ENCODE measurements at places on chromosomes 7 and 10.

GRCh38 chr10:69918036-69918435 lies 116.3 kb downstream of the COL13A1 start:
- H3K4me1 ChIP-seq, result no peaks in the 10 kb centered on the region
- DNase-seq, result no peak
- no peaks in the 10 kb centered on the region for H3K36me3 ChIP-seq
- H3K27ac ChIP-seq, result no peak overlapping the region
- H3K27me3 ChIP-seq, result no peaks in the 10 kb centered on the region

GRCh38 chr7:5082806-5083205 lies 37.1 kb downstream of the RBAK start:
- no peaks in the 10 kb centered on the region for H3K36me3 ChIP-seq
- DNase-seq, result no peak
- H3K27me3 ChIP-seq, result no peaks in the 10 kb centered on the region
- H3K4me3 ChIP-seq, result no peak overlapping the region
- H3K27ac ChIP-seq, result no peak overlapping the region

GRCh38 chr7:25244254-25245033 lies 16.2 kb upstream of the NPVF start:
- DNase-seq, result no peak
- no peaks in the 10 kb centered on the region for H3K4me1 ChIP-seq
- H3K27me3 ChIP-seq, result no peaks in the 10 kb centered on the region
- no peak overlapping the region for H3K4me3 ChIP-seq
- H3K36me3 ChIP-seq, result no peaks in the 10 kb centered on the region

DNA sequence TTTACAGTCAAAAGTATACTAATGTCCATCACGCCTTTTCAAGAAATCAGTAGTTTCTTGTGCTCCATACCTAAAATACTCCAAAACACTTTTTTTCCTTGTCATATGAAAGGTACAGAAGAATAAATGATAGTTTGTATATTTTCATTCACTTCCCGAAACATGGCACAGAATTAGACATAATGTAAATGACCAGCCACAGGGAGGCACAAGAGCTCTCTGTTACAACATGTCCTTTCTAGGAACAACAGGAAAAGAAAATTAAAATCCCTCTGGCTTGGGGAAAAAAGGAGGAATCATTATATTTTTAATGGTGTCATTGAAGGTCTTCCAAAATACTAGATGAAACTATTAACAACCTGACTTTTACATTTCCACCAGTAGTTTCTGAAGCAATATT lies 331.2 kb downstream of the ACTR3B start:
- H3K36me3 ChIP-seq, result no peaks in the 10 kb centered on the region
- H3K4me1 ChIP-seq, result no peaks in the 10 kb centered on the region
- no peaks in the 10 kb centered on the region for H3K27me3 ChIP-seq
- no peak for DNase-seq

DNA sequence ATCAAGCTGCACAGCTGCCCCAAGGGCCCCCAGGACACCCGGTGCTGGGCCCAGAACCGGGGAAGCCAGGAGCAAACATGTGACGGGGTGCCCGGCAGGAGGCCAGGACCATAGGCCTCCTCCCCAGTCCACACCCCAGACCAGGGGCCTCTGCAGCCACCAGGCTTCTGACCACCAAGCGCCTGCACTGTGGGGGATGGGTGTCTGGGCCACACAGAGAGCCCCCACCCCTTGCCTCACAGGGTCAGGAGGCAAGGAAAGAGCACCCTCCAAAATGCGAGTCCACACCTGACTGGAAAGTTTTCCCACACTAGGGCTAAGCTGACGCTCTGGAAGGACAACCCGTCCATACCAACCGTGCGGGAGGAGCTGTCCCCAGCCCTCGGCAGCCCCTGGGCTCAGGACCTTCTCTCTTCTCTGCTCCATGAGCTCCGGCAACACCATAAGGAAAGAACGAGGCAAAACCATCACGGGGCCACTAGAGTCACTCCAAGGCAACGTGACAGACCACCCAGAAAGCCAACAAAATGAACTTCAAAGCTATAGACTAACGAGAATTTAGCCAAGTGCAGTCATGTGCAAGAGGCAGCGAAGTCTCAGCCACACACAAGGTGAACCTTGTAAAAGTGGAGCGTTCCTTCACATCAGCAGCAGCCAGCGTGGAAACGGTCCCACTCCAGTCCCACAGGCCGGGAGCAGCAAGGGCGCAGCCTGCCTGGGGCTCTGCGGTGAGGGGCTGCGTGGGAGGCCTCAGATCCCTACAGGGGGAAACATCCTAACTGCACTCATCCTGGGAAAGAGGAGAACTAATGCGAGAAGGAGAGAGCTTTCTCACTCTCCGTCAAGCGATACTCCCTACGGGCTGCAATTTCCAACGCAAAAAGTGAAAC lies 5.1 kb downstream of the STK32C start:
- no peaks in the 10 kb centered on the region for H3K36me3 ChIP-seq
- no peak overlapping the region for H3K27ac ChIP-seq
- no peaks in the 10 kb centered on the region for H3K27me3 ChIP-seq
- DNase-seq, result no peak
- H3K4me3 ChIP-seq, result no peak overlapping the region

DNA sequence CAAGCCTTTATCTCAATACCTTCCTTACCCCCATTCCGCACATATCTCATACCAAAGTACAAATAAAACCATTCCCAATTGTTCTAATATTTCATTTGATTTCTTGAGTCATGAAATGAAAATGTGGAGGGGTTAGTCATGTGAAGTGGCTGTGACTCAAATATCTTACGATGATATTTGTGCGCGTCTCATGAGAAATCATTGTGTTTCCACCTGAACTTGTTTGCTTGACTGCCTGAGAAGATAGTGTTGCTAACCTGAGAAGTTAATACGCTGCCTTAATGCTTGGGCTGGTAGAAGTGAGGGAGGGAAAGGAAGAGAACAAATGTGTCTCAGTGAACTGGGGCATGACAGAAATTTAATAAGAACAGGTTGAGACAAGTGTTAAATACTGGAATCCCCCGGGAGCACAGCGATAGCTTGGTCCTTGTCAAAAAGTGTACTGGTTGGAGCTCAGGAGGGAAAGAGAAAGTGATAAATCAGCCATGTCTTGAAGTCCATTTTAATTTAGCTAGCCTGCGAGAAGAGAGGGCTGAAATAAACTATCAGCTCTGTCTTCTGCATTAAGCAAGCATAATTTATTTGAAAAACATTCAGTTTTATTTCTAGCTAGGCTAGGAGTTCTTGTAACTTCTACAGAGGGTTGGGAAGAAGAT lies 7.2 kb upstream of the EPHA1 start:
- H3K4me3 ChIP-seq, result no peak overlapping the region
- no peak overlapping the region for H3K27ac ChIP-seq
- no peak for DNase-seq
- H3K27me3 ChIP-seq, result no peaks in the 10 kb centered on the region

Measured in CD4-positive, alpha-beta memory T cell (primary cell).